ENCODE measurements at places on chromosomes 13 and 19. TPM values are rescaled to one million over a fixed set of nuclear protein-coding genes. Genes with fewer than 3 reads are reported as not detected.
A peak's percentile ranks its signal among the peaks of the same experiment; 100 is the strongest.

Gene APOC4
- total RNA-seq: not detected

Gene ZNF723
- total RNA-seq: not detected

DNA sequence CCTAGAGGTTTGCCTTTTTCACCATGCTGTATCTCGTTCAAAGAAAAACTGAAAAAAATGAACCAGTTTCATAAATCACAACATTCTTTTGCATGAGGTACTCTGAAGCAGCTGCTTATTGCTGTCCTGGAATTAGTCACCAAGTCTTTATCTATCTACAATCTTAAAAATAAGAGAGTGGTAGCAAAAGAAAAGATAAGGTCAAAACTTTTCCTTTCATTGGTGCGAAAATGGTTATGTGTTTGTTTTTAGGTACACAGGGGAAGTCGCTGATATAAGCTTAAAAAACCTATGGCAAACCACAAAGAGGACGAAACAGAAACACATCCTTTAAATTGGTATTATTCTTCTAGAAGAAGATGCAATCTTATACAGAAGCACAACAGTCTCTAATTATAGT is 20.7 kb downstream of the OBI1 start:
- no peak for DNase-seq
- H3K27ac ChIP-seq: no peak overlapping the region
- H3K4me3 ChIP-seq: no peak overlapping the region
- H3K36me3 ChIP-seq: peaks cover 11% of the 10 kb centered on the region
- no peaks in the 10 kb centered on the region for H3K4me1 ChIP-seq
- H3K27me3 ChIP-seq: no peaks in the 10 kb centered on the region

Gene MUC16
- total RNA-seq: not detected

DNA sequence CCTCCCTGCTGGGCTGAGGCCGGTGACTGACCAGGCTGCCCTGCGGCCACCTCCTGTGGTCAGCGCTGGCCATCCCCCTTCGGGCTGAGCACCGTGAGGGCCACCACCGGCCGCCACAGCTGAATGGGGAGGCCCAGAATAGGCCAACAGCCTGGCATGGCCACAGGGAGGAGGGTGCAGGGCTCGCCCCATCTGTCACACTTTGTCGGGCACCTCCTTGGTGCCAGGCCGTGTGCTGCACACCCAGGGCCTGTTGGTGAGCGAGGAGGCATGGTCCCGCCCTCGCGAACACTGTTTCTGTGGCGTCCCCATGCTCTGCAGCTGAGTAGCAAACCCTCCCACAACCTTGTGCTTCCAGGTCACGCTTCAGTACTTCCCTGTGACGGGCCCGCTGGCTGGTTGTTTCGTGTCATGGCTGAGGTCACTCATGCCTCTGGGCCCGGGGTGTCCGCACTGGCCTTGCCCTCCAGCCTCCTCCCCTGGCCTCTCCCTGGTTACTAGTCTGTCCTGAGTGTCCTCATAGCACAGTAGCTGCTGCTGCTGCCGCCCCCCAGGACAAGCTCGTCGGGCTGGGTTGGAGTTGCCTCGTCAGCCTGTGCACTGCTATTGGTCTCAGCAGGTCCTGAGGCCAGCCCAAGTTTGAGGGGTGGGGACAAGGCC is 15.2 kb downstream of the EPN1 start:
- no peak overlapping the region for H3K27ac ChIP-seq
- H3K36me3 ChIP-seq: peaks cover 71% of the 10 kb centered on the region
- H3K27me3 ChIP-seq: no peaks in the 10 kb centered on the region
- H3K4me3 ChIP-seq: no peak overlapping the region
- no peaks in the 10 kb centered on the region for H3K4me1 ChIP-seq

DNA sequence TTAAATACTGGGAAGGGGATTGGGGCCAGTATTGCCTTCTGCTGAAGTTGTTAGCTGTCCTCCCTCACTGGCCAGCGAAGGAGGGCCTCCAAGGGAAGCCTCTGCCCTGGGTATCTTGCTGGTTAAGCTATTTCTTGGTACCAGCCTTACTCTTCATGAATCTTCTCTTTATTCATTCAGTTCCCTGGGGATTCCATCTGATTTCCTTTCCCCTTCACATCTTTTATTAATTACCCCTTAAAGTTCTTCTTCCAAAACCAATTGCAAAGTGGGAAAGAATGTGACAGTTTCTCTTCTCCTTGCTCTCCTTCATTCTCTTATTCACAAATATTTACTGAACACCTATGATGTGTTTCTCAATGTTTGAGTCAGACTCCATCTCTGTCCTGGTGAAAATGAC is 36.7 kb upstream of the STK24 start:
- H3K27me3 ChIP-seq: peaks cover 27% of the 10 kb centered on the region
- no peaks in the 10 kb centered on the region for H3K36me3 ChIP-seq
- DNase-seq: no peak
- no peaks in the 10 kb centered on the region for H3K4me1 ChIP-seq

- H3K4me1 ChIP-seq: no peaks in the 10 kb centered on the region
- peaks cover 24% of the 10 kb centered on the region for H3K27me3 ChIP-seq
- no peaks in the 10 kb centered on the region for H3K36me3 ChIP-seq
- peak; percentile 56 for DNase-seq
- peak overlapping the region; percentile 45 for H3K4me3 ChIP-seq
These were observed 372 bp downstream of the DNAAF3 start for GRCh38 chr19:55165952-55166529.
